HFFc6 (cell line): ENCODE measurements at places on chromosomes 1 and 21.

DNA sequence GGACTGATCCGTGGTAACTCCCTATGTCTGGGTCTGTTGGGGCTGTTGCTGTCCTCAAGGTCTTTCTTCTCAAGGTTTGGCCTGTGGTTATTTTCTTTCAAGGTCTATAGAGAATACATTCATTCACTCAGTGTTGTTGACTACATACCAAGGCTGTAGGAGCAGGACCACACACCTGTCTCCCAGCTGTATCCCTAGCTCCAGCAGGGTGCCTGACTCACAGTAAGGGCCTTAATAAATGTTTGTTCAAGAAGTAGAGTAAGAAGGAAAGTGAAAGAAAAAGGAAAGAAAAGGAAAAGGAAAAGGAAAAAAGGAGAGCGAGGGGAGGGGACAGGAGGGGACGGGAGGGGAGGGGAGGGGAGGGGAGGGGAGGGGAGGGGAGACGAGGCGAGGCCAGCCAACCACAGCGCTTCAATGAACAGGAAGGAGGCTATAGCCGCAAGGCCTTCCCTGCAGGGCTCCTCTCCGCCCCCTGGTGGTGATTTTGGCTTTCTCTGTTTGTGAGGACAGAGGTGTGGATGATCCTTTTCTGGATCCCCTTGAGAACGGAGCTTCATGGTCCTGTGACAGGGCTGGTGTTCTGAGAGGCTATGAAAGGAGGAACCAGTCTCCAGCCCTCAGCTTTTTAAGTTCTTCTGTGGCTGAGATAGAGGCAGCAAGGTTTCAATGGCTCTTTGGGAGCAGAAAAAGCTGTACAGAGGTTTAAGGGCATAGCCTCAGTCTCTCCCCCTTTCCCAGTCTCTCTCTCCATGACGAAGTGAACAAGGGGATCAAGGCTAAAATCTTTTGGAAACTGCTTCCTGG lies 30.6 kb upstream of the LCE5A start:
- DNase-seq: peak; percentile 17

DNA sequence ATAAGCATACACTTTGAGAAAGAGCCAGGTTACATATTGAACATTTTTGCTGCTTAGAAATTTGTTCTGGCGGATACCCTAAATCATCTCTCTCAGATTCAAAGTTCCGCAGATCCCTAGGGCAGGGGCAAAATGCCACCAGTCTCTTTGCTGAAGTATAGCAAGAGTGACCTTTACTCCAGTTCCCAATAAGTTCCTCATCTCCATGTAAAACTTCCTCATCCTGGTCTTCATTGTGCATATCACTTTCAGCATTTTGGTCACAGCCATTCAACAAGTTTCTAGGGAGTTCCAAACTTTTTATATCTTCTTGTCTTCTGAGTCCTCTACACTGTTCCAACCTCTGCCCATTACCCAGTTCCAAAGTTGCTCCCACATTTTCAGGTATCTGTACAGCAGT lies 23.3 kb upstream of the LYPD8 start:
- DNase-seq: no peak

DNA sequence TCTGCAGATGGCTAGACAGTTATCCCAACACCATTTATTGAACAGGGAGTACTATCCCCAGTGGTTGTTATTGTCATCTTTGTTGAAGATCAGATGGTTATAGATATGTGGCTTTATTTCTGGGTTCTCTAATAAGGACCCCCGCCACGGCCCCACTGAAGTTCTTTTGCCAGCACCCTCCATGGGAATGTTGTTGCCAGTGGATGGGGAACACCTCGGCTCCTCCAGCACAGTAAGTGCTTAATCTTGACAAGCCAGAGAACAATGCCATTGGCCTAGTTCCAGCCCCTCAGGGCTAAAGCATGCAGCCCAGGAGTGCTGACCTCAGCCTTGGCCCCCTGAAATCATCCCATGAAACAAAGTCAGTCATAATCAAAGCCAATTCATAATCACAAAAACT lies 337.6 kb downstream of the AGBL4 start:
- DNase-seq: no peak

DNA sequence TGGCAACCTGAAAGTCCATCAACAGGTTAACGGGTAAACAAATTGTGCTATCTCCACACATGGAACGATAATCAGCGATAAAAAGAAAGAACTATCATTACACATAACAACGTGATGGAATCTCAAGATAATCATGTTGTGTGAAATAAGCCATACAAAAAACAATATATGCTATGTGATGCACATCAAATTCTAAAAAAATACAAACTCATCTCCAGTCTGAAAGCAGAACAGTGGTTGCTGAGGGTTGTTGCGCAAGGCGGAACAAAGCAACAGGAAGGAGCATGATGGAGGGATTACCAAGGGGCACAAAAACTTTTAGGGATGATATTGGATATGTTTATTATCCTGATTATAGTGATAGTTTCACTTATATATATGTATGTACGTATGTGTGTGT lies 324.8 kb downstream of the VAV3 start:
- DNase-seq: no peak

GRCh38 chr1:64073705-64074104 lies 129.7 kb upstream of the UBE2U start:
- no peak for DNase-seq

DNA sequence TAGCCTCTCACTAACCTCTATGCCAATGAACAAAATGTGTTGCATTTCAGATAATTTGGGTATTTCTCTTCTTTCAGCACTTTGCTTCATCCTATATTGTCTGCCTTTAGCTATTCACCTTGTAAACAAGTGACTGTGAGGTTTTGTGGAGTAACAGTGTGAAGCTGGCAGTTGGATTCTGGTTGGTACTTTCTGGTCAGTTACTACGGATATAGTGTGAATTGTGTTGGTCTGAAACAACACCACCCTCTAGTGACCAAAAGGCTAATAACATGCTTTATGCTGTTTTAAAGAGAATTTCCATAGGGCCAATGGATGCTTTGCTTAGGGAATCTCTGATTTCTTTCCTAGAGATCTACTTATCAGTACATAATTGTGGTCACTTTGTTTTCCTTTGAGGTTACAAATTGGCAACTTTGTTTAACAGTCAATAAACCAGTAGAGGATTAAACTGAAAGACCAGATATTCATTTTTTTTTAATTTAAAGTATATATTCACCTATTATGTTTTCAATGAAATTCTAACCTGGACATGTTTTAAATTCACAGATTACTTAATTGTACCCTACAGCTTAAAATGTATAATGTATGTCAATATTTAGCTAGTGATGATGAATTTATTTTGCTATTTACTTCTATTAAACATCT lies 2.5 kb upstream of the PTGER3 start:
- peak; percentile 72 for DNase-seq

- DNase-seq: no peak
Observed at GRCh38 chr1:184915463-184916090, 58.7 kb downstream of the NIBAN1 start.

DNA sequence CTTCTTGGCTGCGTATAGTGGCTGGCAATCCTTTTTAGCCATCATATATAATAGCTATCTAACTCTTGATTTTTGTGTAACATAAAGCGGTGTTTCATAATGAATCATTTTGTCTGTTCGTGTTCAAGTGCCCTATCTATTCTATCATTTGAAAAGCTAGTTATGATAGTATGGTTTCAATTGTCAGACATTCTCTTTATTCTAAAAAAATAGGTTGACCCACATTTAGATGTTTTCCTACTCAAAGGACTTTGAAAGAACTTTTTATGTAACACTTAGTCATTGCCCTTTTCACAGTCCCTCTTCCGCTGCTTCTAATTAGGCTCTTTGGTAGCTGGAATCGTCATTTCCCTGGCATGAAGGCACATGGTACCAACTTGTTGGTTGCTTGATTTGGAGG lies 272.2 kb upstream of the B3GALT2 start:
- DNase-seq: peak; percentile 5

GRCh38 chr1:74246315-74246714 lies 11.1 kb downstream of the TNNI3K start:
- DNase-seq: no peak

- peak; percentile 84 for DNase-seq
Observed at GRCh38 chr21:43597052-43597451, 62.2 kb downstream of the HSF2BP start.

GRCh38 chr1:211632117-211632807 lies 43.2 kb downstream of the NEK2 start:
- DNase-seq: no peak

GRCh38 chr21:17359781-17360180 lies 153.1 kb upstream of the CXADR start:
- DNase-seq: no peak

- DNase-seq: no peak
Observed at GRCh38 chr1:162175379-162176081, 106.0 kb downstream of the NOS1AP start.

DNA sequence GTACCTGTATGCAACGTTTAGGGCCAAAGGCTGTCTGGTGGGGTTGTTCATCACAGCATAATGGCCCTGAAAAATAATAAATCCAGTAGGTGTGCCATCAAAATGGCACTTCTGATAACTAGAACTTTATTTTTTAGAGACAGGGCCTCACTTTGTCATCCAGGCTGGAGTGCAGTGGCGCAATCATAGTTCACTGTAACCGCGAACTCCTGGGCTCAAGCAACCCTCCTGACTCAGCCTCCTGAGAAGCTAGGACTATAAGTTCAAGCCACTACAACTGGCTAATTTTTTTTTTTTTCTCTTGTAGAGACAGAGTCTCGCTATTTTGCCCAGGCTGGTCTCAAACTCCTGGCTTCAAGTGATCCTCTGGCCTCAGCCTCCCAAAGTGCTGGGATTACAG lies 4.7 kb downstream of the SNAPIN start:
- peak; percentile 36 for DNase-seq

DNA sequence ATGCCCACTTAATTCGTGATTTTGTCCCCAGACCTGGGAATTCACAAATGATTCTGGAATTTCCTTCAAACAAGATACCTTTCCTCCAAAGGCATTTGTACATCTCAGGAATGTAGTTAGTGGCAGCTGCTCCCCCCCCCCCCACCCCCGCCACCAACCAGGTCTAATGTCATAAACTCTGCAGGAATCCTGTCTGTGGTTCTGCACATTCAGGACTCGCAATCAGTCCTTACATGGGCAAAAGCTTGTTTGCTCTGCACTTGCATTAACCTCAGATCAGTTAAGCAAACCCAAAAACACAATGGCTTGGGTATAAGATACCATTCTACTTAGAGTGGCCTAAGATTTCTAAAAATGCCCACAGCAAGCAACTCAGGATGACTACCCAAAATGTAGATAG lies 143.8 kb downstream of the TGFB2 start:
- no peak for DNase-seq

- DNase-seq: no peak
Observed at GRCh38 chr1:230169454-230170152, 102.6 kb downstream of the GALNT2 start.

- no peak for DNase-seq
Observed at GRCh38 chr1:66692681-66693080, 59.6 kb upstream of the DYNLT5 start.

- DNase-seq: no peak
Observed at GRCh38 chr1:172642970-172643369, 15.9 kb upstream of the FASLG start.

- no peak for DNase-seq
Observed at GRCh38 chr1:212433577-212434462, 1.1 kb downstream of the NENF start.

DNA sequence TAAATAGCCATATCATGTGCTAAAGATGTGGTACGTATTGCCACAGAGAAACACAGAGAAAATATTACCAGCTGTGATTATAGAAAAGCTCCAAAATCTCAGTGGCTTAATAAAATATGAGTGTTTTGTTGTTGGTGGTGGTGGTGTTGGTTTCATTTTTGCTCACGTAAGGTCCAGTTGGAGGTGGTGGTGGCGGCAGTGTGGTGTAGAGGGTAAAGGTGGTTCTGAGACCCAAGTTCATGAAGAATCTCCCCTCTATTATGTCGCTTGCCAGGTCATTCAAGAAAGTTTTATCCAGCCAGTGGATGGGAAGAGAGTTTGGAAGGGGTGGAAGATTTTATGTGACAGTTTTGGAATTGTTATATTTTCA lies 217.6 kb upstream of the SAMSN1 start:
- DNase-seq: no peak

DNA sequence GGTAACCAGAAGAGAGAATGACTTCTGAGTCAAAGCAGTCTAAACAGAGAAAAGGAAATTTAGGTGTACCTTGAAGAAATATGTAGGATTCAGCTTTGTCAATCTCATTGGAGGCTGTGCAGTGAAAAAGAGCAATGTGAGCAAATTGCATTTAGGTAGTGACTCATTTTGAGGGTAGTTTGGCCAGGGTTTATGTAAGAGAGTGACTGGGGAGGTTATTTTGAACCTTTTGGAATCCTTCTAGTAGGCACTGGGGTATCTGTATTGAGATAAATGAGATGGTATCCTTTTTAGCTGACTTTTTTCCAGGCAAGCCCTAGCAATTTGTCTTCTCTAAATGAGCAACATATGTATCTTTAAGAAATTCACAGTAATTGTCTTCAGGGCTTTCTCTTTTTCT lies 95.9 kb downstream of the DISP1 start:
- DNase-seq: peak; percentile 22

- no peak for DNase-seq
Observed at GRCh38 chr1:240478536-240478935, 133.4 kb downstream of the GREM2 start.

DNA sequence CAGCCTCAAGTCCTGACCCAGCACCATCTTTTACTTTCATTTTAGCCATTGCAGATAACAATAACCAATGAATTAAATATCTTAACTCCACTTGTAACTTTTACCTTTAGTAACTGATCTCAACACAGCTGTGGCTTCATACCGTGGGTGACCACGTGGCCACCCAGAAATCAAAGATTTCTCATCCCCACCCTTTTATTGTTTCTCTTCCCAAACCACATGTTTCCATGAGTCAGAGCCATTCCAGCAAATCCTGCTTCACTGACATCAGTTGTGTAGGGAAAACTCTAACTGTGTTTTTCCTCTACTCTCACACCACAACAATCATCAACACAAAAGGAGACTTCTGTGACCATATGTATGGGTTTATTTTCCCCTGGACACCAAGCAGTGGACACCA lies 25.1 kb upstream of the BRDT start:
- peak; percentile 57 for DNase-seq

DNA sequence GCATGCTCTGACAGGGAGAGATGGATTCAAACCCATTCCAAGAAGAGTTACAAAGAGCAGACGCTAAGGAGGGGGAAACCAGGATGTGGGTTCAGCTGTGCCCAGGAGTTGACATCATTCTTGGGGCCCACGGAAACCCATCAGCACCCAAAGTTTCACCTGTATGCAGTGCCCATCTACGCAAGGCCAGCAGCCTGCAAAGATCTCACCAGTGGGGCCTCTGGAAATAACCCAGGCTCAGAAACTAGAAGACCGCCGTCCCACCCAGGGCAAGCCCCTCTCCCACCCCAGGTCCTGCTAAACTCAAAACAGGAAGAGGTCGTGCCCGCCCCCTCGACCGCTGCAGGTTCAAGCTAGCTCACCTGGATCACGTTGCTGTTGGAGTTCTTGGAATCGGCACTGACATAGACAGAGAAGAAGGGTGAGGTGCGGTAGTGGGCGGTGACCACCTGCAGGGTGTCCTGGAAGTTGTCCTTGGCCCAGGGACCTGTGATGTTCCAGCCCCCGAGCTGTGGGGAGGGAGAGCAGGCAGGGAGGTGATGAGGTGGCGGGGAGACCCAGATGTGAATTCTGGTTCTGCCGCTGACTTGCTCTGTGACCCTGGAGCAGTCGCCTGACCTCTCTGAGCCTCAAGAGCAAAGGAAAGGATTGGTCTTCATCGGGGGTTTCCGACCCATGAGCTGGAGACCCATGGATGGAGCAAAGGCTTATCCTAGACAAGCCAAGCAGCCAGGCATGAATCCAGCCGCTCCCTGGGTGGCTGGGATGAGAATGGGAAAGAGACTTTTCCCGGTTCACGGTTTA lies 31.7 kb downstream of the ECE1 start:
- no peak for DNase-seq

- DNase-seq: no peak
Observed at GRCh38 chr1:47382399-47382983, 33.6 kb upstream of the FOXE3 start.

- DNase-seq: no peak
Observed at GRCh38 chr1:230701434-230701833, 12.5 kb downstream of the AGT start.
